ENCODE measurements at places on chromosomes 13 and 19.

- no peak for DNase-seq
These were observed 96.2 kb downstream of the FGF9 start for GRCh38 chr13:21767032-21767431.

GRCh38 chr13:46526100-46526735, 26.8 kb upstream of the LRCH1 start:
- DNase-seq = peak; percentile 14

DNA sequence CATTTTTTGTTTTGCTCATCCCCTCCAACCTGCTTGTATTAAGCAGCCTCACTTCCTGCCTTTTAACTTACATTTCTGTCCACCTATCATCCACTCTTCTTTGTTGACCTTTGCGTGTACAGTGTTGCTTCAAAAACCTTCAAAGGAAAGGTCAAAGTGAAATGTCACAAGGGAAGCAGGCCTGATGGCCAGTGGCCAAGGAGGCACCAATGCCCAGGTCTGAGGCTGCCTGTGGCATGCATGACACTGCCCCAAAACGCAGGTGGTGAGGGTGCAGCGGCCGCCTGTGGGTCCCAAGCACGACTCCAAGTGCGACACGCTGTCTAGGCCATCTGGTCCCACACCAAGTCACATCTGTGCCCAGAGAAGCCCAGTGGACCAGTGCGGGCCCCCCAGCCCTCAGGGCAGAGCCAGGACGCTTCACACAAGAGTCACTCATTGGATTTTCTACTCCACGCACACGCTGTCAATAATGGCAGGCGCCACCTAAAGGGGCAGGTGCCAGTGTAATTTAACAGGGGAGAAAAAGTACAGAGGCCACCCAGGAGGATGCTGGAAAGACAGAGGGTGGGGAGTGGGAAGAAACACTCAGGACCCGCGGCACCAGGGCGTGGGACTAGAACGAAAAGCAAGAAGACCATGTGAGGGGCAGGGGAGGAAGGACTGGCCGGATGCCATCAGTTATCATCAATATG, 23.5 kb downstream of the SLC7A1 start:
- no peak for DNase-seq

GRCh38 chr13:65028101-65028500, 2202.0 kb downstream of the PCDH9 start:
- DNase-seq = no peak

DNA sequence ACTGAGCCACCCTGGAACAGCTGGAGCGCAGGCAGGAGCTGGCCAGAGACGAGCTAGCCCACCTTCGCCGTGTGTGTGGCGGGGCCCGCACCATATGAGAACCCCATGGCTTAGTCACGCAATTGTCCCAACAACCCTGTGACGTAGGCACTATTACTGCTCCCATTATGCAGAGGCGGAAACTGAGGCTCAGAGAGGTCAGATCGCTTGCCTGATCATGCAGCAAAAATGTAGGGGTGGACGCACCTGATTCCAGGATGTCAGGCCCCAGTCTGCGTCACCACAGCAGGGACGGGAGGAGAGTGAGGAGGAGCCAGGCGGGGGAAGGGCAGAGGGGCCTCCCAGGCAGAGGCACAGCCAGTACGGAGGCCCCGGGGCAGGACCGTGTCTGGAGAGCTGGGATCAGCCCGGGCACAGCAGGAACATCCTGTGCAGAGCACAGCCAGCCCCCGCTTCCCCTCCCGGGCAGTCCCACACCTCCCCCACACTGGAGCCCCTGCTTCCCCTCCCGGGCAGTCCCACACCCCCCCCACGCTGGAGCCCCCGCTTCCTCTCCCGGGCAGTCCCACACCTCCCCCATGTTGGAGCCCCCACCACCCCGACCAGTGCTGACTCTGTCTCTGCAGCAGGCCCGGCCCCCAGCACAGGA, 16.7 kb downstream of the PIP5K1C start:
- no peak for DNase-seq

DNA sequence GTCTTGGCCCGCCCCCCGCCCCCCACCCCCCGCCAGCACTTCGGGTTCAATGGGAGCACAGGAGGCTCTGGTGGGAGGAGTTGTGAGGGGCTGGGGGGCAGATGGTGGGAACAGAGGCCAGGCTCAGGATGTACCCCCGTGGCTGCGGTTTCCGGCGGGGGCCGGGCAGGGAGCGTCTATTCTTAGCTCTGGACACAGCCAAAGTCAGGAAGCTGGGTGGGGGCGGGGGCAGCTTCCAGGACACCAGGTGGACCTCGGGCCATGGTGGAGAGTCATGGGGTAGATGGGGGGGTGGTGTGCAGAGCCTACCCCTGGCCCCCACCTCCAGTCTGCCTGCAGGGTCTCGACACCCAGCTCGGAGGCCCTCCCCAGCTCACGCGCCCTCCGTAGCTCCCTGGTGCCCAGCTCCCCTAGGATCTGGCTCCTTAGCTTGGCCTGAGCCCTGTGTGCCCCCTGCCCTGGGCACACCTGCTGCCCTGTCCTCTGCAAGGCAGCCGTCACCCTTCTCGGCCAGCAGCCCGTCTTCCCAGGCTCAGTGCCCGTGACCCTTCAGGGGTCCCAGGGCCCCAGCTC, 2.2 kb upstream of the TBXA2R start:
- DNase-seq = no peak

DNA sequence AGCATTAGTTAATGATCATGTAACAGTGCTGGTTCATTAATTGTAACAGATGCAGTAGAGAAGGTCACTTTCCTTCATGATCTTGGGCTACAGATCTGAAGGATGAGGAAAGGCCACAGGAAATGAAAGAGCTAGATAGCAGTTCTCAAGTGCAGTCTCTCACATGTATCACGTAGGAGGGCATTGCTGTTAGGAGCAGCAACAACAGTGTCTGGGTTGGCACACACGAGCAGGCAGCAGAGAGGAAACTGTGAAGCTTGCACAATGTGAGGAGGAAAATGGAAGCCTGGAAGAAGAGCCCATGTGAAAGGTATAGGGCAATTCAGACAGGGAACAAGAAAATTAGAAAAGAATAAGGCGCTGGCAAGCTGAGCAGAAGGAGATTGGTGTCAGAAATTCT, 1741.5 kb downstream of the PCDH9 start:
- no peak for DNase-seq

- no peak for DNase-seq
These were observed 701.1 kb downstream of the PCDH9 start for GRCh38 chr13:66528944-66529576.

- no peak for DNase-seq
These were observed 463 bp upstream of the POMP start for GRCh38 chr13:28658539-28658795.

DNA sequence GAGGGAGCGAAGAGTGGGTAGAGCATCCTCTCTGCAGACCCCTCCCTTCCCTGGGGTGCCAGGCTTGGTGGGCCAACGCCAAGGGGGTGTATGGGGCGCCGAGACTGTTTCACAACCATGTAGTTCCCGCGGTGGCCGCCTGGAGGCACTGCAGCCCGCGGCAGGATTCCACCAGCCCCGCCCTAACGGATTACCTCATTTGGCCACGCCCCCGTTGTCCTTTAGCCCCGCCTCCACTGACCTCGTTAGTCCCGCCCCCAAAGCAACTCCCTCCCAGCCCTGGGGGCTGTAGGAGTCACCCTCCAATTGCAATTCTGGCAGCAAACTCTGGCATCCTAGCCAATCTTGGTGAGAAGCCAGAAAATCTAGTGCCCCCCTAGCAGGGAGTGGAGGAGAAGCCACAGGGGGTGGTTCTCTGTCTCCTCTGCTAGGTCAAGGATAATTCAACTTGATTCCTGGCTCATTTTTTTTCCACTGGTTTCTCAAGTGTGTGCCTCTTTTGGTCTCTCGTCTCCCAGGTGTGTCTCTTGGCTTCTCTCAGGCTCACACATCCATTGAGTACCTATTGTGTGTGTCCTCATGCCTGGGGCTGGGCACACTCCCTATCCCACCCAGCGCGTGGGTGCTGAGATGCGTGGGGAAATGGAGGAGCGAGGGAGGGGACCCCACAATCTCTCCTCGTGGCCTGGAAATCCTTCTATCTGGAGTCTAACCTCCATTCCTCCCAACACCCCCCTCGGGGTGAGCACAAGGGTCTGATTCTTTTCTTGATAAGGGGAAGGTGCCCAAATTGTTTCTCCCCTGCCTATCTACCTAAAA, 2.0 kb downstream of the OLFM2 start:
- no peak for DNase-seq

- DNase-seq = no peak
These were observed 2.5 kb upstream of the RPL36 start for GRCh38 chr19:5687360-5688198.

DNA sequence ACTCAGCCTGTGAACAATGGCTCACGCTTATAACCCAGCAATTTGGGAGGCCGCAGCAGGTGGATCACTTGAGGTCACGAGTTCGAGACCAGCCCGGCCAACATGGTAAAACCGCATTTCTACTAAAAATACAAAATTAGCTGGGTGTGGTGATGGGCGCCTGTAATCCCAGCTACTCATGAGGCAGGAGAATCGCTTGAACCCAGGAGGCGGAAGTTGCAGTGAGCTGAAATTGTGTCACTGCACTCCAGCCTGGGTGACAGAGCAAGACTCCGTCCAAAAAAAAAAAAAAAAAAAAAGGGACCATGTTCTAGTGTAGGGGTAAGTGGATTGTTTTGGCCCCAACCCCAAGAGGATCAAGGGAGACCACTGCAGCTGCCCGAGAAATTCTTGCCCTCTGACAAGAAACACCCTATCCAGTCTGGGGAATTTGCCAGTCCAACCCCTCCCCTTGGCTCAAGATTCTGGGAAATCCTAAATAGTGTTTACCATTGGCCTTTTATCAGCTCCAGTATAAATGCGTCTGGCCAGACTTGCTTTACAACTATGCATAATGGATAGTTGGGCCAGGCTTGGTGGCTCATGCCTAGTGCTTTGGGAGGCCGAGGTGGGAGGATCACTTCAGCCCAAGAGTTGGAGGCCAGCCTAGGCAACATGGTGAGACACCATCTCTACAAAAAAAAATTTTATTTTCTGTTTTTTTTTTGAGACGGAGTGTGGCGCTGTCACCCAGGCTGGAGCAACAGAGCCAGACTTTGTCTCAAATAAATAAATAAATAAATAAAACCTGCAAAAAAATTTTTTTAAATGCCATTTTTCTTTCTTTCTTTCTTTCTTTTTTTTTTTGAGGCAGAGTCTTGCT, 5.1 kb upstream of the DHDH start:
- peak; percentile 27 for DNase-seq

GRCh38 chr13:111845621-111846351, 221.2 kb upstream of the SOX1 start:
- no peak for DNase-seq

GRCh38 chr19:45448887-45449299, 18.9 kb upstream of the FOSB start:
- no peak for DNase-seq

GRCh38 chr13:105773241-105773640, 762.2 kb downstream of the EFNB2 start:
- no peak for DNase-seq

DNA sequence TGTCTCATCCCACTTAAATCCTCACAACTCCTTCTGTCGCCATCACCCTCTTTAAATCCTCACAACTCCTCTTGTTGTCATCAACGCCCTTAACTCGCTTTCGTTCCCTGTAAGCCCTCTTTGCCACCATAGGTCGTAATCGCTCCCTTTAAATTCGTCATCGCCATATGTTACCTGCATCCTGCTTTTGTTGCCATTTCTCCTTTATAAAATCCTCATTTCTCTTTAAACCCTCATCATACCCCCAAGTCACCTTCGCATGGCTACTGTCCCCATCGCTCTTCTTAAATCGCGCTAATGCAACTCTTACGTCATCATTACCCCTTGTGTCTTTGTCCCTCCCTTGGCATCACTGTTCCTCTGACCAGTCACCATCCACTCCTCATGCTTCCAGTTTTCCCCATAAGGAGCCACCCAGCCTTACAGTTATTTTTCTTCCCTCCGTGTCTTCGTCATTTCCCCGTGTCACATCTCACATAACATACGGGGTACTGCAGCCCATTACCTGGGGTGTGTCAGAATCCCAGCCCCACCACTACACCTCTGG, 539 bp downstream of the PLD3 start:
- DNase-seq = no peak

GRCh38 chr19:48627201-48627864, 8.0 kb downstream of the SPHK2 start:
- no peak for DNase-seq

DNA sequence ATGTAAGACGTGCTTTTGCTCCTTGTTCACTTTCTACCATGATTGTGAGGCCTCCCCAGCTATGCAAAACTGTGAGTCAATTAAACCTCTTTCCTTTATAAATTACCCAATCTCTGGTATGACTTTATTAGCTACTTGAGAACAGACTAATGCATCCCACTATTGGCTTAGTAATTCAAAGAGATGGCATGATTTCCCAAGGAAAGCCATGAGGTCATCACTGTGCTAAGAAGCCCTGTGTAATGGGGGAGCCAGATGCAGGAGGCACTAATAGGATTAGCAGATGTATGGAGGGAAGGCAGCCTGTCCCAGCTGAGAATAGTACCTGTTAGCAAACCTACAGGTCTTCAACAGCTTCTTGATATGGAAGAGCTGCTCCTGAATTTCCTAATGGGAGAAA, 38.1 kb downstream of the RUBCNL start:
- DNase-seq = no peak
